Stimulated activated CD4-positive, alpha-beta T cell treated with anti-CD3 and anti-CD28 coated beads, TNF-alpha, amount 100 ng/mL, for 4 hours (primary cell): ENCODE measurements at places on chromosomes 3 and 15.

DNA sequence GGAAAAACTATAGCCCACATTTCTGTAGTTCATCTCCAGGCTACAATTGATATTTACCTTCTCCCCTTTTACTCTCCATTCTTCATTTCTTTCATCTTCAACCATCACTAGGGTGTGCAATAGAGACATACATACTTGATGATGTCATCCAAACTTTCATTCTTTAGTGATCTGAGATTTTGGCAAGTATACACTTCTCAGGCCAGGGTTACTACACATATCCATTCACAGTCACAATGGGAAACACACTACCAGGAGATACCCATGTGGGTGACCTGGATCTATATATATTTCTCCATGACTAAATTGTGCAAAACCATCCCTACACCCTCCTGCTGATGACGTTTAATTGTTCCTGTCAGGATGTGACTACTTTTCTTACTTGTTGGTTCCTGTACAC lies 769.5 kb upstream of the DPPA4 start:
- DNase-seq = no peak

DNA sequence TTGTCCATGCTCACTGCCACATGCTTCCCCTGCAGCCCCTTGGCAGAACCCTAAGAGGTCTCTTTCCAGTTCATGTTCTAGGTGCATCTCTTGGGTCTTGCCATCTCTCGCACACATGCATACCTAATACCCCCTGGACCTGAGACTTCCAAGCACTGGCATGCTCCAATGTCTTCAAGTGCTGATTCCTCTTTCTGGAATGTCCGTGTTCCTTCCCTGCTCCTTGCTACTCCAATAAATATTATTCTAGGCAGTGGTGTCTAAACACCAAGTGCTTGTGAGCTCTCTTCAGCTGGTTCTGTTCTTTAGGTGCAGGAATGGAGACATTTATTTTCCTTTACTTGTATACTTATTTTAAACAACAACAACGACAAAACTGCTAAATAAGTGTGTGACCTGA lies 370.1 kb downstream of the LPP start:
- no peak for DNase-seq

- no peak for DNase-seq
Measured at GRCh38 chr15:74262625-74263024, 26.5 kb downstream of the CCDC33 start.

- DNase-seq = no peak
Measured at GRCh38 chr3:159252772-159253384, 451.0 kb downstream of the MFSD1 start.

GRCh38 chr15:40330368-40330836 lies 6.9 kb downstream of the INAFM2 start:
- no peak for DNase-seq

GRCh38 chr3:134675726-134676256 lies 25.0 kb upstream of the KY start:
- no peak for DNase-seq

GRCh38 chr3:144369129-144369879 lies 397.7 kb downstream of the DIPK2A start:
- DNase-seq = no peak

DNA sequence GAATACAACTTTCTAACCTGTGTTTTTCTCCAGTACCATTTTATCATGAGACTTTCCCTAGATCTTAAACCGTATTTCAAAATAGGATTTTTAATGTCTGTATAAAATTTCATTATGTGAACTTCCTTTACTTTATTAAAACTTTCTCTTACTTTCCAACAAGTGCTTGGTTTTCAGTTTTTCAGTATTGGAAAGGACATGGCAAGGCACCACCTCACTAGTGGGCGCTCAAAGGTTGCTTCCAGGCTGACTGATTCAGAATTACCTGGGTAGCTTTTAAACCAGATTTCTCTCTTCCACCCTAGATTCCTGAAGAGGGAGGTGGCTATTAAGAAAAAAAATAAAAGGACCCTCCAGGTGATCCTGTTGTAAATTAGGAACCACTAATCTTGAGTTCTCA lies 236.6 kb downstream of the SOX2 start:
- no peak for DNase-seq

DNA sequence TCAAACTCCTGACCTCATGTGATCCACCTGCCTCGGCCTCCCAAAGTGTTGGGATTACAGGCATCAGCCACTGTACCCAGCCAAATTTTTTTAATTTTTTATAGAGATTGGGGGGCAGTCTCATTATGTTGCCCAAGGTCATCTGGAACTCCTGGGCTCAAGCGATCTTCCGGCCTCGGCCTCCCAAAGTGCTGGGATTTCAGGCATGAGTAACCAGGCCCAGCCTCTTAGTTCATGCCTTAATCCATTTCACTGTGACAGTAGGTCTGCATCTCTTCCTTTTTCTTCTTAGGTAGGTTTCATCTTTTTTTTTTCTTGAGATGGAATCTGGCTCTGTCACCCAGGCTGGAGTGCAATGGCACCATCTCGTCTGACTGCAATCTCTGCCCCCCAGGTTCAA lies 37.3 kb upstream of the PPP4R2 start:
- no peak for DNase-seq

DNA sequence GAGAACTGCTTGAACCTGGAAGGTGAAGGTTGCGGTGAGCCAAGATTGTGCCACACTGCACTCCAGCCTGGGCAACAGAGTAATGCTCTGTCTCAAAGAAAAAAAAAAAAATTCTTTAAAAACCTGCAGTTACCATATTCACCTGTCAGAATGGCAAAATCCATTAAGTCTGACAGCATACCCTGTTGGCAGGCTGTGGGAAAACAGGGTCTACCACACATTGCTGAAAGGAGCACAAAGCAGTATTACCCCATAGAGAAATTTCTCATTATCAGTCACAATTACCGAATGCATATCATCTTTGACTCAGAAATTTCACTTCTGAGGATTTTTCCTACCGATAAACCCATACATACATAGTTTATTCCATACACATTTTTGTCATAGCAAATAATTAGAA lies 264.1 kb upstream of the SLCO3A1 start:
- DNase-seq = no peak
